Fibroblast of the aortic adventitia (primary cell): ENCODE measurements at places on chromosomes 5 and 9.

DNA sequence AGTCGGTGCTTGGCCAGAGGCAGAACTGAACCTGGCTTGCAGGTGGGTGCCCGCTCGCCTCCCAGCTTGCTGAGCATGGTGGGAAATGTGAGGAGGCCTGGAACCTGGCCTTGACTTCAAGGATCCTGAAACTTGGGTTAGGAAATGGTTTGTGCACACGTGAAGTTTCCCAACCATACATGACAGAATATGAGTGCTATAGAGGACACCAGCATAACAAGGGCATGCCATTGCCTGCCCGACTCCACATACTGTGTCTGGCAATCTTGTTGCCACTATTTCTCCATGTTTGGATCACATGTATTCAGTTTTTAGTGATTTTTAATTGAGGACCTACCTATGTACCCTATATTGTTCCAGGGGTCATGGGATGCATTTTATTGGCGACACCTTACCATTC is 177.6 kb upstream of the ANKRD55 start:
- no peak for DNase-seq

DNA sequence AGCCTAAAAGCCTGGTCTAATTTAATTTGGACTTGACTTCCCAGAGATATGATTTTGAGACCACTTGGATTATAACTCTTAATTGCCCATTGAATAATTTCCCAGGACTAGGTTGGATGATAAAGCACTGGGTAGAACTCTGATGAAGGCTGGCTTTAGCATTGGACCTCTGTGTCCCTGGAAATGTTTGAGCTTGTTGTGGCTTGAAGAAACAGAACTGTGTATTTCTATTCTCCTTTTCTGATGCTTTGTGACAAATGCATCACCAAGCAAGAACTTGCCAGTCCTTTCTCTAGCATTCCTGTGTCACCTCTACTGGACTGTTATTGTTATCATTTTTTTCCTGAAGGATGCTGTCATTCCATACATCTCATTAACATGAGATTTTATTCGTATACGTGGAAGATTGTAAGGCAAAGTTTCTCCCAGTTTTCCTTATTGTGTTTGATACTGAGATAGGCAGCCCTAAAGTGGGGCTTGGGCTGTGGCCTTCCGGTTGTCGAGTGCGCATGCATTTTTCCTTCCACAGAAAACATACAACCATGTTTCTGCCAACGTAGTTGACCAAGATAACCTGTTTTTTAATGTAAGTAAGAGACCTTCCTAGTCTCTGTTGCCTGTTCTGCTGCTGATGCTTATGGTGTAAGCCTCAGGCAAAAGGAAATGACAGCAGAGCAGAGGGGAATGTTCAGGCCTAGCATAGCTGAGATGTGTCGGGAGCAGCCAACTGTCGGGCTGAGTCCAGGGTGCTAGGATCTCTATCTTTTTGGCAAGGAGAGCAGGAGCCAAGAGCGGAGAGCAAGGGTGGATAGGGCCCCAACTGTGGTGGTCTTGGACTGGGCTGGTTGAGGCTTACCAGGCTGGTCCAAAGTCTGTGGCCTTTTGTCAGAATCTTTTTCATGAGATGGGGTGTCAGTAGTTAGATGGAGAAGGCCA is 2.3 kb downstream of the NTRK2 start:
- no peak for DNase-seq

DNA sequence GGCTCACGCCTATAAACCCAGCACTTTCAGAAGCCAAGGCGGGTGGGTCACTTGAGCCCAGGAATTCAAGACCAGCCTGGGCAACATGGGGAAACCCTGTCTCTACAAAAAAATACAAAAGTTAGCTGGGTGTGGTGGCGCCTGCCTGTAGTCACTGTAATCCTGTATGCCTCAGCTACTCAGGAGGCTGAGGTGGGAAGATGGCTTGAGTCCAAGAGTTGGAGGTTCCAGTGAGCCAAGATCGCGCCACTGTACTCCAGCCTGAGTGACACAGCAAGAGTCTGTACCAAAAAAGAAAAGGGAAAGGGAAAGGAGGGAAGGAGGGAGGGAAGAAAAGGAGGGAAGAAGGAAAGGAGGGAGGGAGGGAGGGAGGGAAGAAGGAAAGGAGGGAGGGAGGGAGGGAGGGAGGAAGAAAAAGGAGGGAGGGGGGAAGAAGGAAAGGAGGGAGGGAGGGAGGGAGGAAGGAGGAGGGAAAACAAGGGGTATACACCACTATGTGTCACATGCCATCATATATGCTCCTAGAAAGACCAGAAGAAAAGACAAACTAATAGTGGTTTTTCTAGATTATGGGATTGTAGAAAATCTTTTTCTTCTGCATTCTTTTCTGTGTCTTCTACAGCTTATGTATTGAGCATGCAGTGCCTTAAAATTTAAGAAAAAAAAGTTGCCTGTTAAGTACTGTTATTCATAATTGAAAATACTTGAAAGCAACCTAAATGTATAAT is 240.1 kb downstream of the DENND1A start:
- no peak for DNase-seq

DNA sequence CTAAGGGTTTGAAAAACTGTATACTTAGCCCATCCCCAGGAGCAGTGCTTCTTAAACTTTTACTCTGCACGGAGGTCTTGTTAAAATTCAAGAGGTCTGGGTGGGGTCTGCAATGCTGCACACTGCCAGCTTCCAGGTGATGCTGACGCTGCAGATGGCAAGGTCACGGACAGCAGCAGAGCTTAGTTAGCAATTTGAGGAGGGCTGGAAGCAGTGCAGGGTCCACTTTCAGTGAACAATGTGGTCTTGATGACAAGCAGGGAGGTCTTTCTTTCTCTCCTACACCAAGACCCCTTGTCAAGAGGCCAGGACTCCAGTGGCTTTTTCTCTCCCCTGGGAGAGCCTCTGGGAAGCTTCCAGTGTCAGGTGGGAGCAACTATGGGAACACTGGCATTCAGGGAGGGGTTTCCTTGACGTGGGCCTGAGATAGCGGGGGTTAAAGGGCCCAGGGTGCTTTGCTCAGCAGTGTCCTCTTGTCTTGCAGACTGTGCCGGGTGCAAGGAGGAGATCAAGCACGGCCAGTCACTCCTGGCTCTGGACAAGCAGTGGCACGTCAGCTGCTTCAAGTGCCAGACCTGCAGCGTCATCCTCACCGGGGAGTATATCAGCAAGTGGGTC is 65.0 kb upstream of the AFAP1L1 start:
- DNase-seq, result no peak

- DNase-seq, result no peak
These were observed 463.7 kb upstream of the WWC1 start for GRCh38 chr5:167827766-167828165.

DNA sequence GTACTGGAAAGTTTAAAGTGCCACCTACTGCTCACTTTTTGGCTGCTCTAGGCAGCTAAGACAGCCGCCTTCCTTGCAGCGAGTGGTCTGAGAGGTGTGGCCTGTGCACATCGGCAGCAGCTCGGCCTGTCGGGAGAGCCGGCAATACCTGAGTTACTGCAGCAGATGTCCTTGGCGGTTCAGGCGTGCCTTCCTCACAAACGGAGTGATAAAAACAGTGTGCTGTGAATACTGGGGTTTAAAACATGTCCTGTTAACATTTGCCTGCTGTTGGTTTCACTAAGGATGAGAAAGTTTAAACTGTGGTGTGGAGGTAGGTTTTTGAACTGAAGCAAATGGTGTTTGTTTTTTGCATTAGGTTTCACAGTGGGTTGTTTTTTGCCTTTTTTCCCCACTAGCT is 12.9 kb downstream of the TRAF2 start:
- no peak for DNase-seq

- peak; percentile 62 for DNase-seq
These were observed 87.5 kb upstream of the SSBP2 start for GRCh38 chr5:81838307-81838906.

- no peak for DNase-seq
These were observed 44.0 kb downstream of the C9orf85 start for GRCh38 chr9:71955300-71955915.

DNA sequence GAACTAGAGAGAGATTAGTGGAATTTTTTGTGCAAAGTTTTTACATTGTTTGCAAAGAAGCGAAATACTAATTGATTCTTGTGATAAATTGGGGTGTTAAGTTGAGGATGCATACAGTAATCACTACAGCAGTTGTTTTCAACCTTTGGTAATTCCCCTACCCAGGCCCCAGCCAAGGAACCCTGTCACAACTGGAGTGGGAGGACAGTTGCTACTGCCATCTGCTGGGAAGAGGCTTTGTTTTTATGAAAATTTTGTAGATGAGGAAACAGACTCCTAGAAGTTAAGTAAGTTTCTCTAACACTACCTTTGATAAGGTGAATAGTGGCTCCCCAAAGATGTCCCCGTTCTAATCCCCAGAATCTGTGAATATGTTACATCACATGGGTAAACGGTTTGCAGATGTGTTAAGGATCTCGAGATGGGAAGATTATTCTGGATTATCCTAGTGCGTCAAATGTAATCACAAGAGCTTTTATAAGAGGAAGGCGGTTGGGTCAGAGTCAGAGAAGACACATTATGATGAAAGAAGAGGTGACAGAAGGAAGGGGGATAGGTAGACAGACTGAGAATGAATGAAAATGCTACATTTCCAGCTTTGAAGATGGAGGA is 34.0 kb upstream of the PPP1R2B start:
- peak; percentile 0 for DNase-seq

DNA sequence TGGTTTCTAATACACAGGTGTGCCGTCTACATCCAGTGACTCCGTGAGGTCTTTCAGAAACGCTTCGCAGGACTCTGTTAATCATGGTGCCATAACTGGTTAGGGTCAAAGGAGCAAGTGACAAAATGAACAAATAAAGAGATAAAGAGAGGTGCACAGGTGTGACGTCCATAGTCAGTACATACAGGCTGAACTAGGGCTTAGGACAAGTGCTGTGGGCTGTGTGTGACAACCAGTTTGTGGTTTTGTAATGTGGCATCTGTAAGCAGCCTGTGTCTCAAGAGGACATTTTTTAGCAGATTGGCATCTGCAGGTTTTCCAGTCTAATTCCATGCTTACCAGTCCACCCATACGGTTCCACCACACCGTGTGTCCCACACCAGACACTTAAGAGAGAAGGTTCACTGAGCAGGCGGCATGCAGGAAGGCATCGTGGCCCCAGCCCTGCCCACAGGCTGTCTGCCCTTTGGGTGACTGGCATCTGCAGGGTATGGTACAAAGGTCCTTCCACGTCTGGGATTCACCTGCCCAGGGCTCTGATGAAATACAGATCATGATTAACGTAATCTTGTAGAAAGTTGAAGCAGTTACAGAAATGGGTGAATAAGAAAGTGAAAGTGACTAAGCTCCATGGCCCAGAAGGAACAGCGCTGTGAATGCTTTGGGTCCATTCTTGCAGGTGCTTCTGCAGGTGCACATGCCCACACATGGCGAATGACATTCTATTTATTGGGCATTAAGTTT is 26.9 kb downstream of the SRD5A1 start:
- DNase-seq, result no peak

DNA sequence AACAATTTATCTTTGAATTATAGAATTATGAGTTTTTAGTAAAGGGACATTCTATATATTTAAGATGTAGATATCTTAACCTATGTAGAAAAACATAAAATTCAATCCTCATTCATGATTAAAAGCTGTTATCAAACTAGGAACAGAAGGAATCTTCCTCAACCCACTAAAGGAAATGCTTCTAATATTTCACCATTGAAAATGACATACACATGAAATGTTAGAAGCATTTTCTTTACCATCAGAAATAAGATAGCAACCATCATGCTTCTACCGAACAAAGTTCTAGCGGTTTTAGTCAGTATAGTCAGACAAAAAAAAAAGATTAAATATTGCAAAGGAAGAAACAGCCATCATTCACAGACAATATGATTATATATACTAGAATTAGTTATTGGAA is 32.2 kb downstream of the SHOC1 start:
- DNase-seq, result no peak

GRCh38 chr9:115117999-115118878 is at the start of gene TNC:
Gene TNC (minus strand): TSS chr9:115118157. CDS start chr9:115091018, 27,139 bp downstream.
- peak; percentile 76 for DNase-seq

GRCh38 chr9:101212661-101213060 is 172.1 kb downstream of the BAAT start:
- no peak for DNase-seq

GRCh38 chr5:175386526-175386925 is 57.5 kb downstream of the DRD1 start:
- DNase-seq, result no peak

DNA sequence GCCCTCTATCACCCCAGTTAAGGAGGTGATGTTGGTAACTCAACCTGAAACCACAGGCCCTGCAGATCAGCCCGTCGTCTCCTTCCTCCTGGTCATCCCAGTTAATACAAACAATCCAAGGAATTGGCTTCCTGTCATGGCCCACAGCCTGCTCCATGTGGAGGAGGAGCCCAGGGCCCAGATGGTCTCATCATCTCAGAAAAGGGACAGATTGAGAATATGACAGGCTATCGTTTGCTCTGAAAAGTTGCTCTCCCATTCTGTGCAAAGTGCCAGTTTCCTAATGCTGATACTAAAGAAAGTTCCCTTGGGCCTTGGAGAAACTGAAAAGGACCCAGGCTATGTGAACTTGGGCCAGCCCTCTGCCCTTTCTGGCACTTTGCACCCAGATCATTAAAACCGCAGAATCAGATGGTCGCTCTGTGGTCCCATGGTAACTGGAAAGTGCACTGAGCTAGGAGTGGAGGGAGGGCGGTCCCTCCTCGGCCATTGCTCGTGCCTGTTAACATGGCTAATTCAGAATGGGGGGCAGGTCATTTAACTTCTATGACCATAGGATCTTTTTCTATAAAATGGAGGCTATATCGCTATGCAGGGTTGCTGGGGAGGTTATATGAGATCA is 675 bp upstream of the SPAAR start:
- no peak for DNase-seq

GRCh38 chr9:959914-960313 is 16.5 kb upstream of the DMRT3 start:
- no peak for DNase-seq

GRCh38 chr9:34555002-34555348 is 32.2 kb upstream of the ENHO start:
- DNase-seq, result no peak

GRCh38 chr5:57259704-57260103 is 85.8 kb downstream of the GPBP1 start:
- DNase-seq, result no peak

DNA sequence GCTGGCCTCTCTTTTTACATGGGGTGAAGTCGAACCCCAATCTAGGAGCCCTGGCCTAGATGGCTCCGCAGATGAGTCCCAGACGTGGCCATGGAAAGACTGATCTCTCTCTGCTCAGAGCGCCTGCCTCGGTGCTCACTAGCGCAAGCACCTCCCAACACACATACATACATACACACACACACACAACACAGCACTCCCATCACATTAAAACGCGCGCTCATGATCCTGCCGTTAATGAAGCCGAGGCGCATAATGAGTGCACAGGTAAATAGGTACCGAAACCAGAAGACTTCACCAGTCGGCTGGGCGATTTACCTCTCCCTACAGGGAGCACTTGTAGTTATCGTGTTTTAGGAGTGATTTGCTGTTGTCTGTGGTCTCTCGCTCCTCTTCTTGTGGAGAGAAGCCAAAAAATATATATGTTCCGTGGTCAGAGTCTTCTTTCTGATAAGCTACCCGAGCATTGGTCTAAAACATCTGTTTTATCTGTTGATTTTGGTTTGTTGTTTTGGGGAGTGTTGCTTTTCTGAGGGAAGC is 207.7 kb downstream of the MEF2C start:
- no peak for DNase-seq

- DNase-seq, result no peak
These were observed 16.4 kb upstream of the RPS14 start for GRCh38 chr5:150465927-150466326.

- DNase-seq, result no peak
These were observed 244.0 kb downstream of the SEC61B start for GRCh38 chr9:99466104-99466503.
